ENCODE measurements at places on chromosomes 6 and 20. TPM values are rescaled to one million over a fixed set of nuclear protein-coding genes. Genes with fewer than 3 reads are reported as not detected.

STX11 gene
- total RNA-seq: 11.1 TPM

- DNase-seq: no peak
These were observed 563.0 kb upstream of the AGPAT4 start for GRCh38 chr6:161836643-161837448.

DNA sequence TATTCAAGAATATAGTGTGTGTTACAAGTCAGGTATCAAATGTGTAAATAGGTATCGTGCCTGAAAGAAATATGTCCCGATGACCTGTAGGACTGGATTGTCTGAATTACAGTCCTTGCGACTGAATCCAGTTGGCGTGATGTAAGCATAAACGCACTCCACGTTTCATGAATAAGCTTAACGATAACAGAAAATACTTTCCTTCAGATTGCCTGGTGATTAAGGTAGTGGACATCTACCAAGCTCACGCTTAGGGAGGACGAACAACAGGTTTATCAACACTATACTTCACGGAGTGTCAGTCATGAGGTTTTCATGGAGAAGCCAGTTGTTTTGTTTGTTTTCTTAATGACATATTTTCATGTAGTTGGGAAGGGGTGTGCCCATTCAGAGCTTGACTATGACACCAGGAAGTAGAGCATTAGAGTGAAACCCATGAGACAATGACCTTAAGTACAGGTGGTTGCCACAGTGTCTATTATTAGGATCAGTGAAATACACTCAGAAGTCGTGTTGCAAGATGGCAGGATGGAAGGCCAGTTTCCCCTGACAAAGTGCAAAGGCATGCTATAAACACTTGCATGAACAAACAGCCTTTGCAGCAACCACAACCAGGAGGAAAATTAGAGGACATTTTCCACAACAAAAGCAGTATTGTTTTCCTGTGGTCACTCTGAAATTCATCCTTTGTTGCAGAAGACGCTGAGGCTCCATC is 305.8 kb upstream of the PRDM1 start:
- no peak for DNase-seq

DNA sequence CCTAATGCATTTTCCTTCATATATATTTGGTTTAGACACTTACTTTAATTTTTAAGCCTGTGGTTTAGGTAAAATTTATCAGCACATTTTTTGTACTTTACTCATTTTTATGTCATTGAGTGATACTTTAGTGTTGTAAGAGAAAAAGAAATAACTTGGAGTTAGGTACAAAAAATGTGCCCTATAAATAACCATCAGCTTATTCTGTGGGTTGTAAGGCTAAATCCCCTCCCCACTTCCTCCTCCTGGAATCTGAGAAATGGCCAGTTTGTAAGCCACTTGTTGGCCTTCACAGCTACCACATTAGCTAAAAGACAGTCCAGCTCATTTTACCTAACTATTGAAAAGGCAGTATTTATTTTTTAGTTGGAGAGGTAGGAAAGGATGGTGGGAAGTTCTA is 576.3 kb downstream of the PKHD1 start:
- DNase-seq: no peak

- no peak for DNase-seq
These were observed 10.7 kb upstream of the ADRM1 start for GRCh38 chr20:62292108-62292507.

DNA sequence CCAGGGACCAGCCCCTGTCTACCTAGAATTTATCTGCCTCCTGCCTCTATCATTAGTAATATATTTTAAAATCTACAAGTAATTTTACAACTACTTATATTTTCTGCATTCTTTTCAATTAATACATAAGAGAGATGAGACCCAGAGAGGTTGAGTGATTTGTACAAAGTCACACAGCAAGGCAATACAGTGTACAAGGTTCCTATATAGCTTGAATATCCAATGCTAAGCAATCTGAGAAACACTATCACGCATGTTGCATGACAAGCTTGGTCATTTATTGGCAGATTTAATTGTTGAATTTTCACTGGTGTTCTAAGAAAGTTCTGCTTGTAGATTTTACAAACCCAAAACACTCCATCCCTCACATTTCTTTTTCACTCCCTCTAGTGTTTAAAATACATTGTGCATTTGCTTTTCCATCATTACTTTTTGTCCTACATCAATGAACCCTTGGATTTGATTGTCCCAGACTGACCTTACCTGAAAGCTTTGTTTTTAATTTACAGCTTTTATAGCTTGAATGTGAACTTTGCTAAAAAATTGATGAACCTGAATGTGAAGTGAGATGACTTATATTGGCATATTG is 520.9 kb upstream of the CITED2 start:
- DNase-seq: no peak
